Neuronal stem cell (in vitro differentiated cells): ENCODE measurements at places on chromosomes 1 and 21.

- no peak for DNase-seq
- H3K27me3 ChIP-seq = no peaks in the 10 kb centered on the region
- no peak overlapping the region for H3K27ac ChIP-seq
- H3K4me3 ChIP-seq = no peak overlapping the region
- no peaks in the 10 kb centered on the region for H3K36me3 ChIP-seq
These were observed 15.2 kb downstream of the GIPC2 start for GRCh38 chr1:78060857-78061563.

DNA sequence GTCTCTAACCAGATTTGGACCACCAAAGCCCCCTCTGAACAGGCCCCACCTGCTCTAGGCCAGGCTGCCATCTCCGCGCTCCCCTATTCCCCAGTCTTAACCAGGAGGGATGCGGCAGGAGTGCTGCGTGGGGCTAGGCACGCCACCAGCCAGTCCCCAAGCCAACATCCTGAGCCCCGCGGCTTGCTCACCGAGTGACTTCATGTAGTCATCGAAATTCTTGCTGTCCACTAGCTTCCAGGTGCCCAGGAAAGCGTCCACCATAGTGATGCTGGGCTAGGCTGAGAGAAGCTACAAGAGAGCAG lies 173 bp downstream of the FABP3 start:
- H3K4me1 ChIP-seq = peaks cover 23% of the 10 kb centered on the region
- H3K36me3 ChIP-seq = no peaks in the 10 kb centered on the region
- H3K27me3 ChIP-seq = no peaks in the 10 kb centered on the region
- H3K4me3 ChIP-seq = peak overlapping the region; percentile 49
- no peak for DNase-seq

GRCh38 chr1:177069490-177069889 lies 95.0 kb downstream of the ASTN1 start:
- no peak overlapping the region for H3K27ac ChIP-seq
- H3K4me3 ChIP-seq = no peak overlapping the region
- no peak for DNase-seq
- H3K36me3 ChIP-seq = no peaks in the 10 kb centered on the region

DNA sequence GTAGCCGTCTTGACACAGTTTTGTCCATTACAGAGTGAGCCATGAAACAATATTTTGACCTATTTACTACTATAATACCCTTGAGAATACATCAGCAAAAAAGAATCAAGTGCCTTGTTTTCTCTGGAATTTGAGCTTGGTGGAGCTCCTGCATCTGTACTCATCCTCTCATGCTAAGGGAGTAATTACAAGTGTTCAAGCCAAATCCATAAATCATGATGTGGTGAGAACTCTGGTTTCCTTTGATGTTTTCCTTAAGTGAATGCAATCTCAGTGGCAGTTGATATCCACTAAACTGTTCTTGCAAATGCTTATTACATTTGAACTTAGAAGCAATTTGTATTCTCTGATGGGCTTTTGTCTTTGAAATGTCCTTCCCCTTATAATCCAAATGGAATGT lies 824.6 kb upstream of the TMPRSS15 start:
- no peaks in the 10 kb centered on the region for H3K4me1 ChIP-seq

DNA sequence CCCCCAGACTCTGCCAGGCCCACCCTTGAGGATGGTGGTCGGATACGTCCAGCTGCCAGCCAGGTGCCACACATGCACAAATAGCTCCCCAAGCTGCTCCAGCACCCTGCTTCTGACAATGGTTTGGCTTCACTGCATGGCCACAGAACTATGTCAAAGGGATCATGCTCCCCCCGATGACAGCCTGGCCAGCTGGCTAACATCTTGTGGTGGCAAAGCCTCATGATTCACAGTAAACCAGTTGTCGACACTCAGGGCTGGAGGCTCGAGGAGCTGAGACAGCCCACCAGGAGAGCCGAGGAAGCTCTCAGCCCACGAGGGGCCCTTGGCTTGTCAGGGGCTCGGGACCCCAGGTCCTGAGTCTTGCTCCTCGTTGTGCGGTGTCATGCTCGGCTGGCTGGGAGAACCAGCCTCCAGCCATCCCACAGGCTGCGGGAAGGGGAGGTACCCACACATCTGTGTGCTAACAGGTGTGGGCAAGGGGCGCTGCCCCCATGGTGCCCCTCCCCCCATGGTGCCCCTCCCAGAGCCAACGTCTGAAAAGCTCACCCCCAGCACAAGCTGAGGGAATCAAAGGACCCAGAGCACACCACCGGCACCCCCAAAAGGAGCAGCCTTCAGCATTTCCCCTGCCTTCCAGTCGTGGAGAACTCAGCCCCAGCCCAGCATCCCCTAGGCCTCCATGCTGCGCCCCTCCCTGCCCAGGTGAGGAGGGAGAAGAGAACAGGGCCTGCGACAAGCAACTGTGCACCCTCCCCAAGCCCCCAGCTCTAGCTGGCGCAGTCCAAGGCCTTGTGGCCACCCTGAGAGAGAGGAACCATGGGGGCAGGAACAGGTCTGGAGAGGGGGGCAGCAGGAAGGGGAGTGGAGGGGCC lies 41.2 kb downstream of the KIF21B start:
- peaks cover 14% of the 10 kb centered on the region for H3K36me3 ChIP-seq
- peaks cover 3% of the 10 kb centered on the region for H3K4me1 ChIP-seq
- H3K4me3 ChIP-seq = no peak overlapping the region
- no peak for DNase-seq

DNA sequence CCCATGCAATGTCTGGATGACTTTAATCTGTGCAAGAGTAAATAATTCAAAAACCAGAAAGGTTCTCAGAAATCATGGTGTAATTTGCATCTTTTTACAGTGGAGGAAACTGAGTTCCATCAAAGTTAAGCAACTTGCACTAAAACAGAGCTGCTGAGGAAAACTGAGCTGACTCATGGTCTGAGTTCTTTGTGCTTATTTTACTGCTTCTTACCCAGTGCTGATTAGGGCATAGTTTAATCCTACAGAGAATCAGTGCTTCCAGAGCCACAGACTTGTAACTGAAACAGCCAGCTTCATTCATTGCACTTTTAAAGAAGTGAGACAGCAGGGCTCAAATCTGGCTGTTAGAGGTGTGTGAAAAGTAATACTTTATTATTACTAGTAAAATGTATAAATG lies 10.9 kb upstream of the RWDD3 start:
- no peak overlapping the region for H3K4me3 ChIP-seq
- peaks cover 1% of the 10 kb centered on the region for H3K4me1 ChIP-seq
- no peak for DNase-seq
- no peaks in the 10 kb centered on the region for H3K36me3 ChIP-seq
- no peaks in the 10 kb centered on the region for H3K27me3 ChIP-seq
- H3K27ac ChIP-seq = no peak overlapping the region

- DNase-seq = no peak
- H3K4me1 ChIP-seq = peaks cover 25% of the 10 kb centered on the region
- H3K4me3 ChIP-seq = no peak overlapping the region
- no peaks in the 10 kb centered on the region for H3K27me3 ChIP-seq
- peak overlapping the region; percentile 38 for H3K27ac ChIP-seq
These were observed 64.4 kb downstream of the GADD45A start for GRCh38 chr1:67749263-67749843.

DNA sequence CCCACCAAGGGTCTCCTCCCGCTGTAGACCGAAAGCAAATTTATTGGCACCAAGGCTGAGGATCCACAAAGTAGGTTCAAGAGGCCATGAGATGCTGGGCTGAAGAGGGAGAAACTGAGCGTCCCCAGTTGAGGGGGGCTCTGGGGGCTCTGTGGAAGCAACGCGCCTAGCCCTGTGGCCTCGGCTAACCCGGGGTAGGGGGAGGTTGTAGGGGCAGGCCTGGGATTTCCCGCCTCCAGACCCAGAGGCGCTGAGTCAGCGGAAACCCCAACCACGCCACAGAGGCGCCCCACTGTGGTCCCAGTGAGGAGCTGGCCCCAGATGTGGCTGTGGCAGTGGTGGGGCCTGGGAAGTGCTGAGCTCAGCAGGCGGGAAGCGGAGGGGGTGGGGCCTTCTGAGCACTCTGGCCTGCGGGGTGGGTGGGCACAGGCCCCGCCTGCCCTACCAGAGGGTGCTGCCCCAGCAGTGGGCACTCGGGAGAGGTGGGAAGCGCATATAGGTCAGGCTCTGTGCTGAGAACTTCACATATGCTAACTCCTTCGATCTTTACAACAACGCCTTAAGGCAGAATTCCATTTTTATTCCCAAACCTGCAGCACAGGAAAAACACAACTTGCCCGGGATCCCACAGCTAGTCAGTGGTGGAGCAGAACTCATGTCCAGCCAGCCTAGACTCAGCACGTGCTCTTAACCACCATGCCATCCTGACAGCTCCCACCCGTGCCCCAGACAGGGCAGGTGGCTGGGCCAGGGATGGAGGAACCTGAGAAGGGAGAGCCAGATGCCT lies 1.5 kb upstream of the COL16A1 start:
- DNase-seq = no peak
- peaks cover 11% of the 10 kb centered on the region for H3K4me1 ChIP-seq
- H3K4me3 ChIP-seq = no peak overlapping the region
- H3K36me3 ChIP-seq = no peaks in the 10 kb centered on the region
